ENCODE measurements at places on chromosomes 2 and 18.

DNA sequence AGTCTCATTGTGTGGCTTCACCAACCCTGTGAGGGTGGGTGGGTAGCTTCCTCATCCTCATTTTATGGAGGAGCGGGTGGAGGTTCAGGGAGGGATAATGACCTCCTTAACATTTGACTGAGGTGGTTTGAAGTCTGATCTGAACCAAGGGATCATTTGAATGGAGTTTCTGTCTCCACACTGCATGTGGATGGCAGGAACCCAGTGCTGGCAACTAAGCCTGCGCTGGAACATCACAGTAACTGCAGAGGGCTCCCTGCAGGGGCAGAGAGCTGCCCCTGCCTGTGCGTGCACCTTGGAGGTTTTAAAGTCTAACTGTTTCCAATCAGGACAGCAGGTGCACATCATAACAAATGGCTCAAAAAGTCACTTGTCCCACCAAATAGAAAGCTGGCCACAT, 3.3 kb downstream of the AGAP1 start:
- DNase-seq: no peak

- DNase-seq: no peak
Observed at GRCh38 chr2:7738596-7738995, 821.4 kb downstream of the RNF144A start.

- DNase-seq: peak; percentile 17
Observed at GRCh38 chr2:161090411-161090810, 69.8 kb upstream of the TANK start.

GRCh38 chr2:152467677-152468410, 132.9 kb downstream of the FMNL2 start:
- DNase-seq: no peak
